ENCODE measurements at places on chromosomes 5 and 9.

- peak; percentile 48 for DNase-seq
Measured at GRCh38 chr9:69671879-69672595, at the start of gene APBA1. Gene APBA1 (minus strand): TSS chr9:69672371.

- no peak for DNase-seq
Measured at GRCh38 chr5:168140241-168140640, 151.2 kb upstream of the WWC1 start.

DNA sequence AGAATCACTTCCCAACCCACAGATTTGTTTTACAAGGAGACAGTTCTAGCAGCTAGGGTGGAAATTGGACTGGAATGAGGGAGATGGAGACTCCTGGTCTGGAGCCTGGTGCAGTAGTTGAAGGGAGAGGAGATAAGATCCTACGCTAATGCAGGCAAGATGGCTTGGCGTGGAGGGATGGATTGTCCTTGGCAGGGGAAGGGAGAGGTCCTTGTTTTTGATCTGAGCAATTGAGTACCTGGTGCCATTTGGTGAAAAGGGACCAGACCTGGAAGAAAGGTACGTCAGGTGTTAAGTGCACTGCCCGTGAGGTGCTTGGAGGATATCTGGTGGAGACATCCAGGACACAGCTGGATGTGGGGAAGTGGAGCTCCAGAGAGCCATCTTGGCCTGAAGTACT, 35.7 kb downstream of the ANGPTL2 start:
- no peak for DNase-seq

GRCh38 chr9:123998970-123999621, 12.5 kb upstream of the LHX2 start:
- DNase-seq: no peak

GRCh38 chr9:93340091-93340490, 111.4 kb upstream of the FAM120A start:
- no peak for DNase-seq

GRCh38 chr5:67752357-67752708, 463.2 kb upstream of the PIK3R1 start:
- DNase-seq: no peak

DNA sequence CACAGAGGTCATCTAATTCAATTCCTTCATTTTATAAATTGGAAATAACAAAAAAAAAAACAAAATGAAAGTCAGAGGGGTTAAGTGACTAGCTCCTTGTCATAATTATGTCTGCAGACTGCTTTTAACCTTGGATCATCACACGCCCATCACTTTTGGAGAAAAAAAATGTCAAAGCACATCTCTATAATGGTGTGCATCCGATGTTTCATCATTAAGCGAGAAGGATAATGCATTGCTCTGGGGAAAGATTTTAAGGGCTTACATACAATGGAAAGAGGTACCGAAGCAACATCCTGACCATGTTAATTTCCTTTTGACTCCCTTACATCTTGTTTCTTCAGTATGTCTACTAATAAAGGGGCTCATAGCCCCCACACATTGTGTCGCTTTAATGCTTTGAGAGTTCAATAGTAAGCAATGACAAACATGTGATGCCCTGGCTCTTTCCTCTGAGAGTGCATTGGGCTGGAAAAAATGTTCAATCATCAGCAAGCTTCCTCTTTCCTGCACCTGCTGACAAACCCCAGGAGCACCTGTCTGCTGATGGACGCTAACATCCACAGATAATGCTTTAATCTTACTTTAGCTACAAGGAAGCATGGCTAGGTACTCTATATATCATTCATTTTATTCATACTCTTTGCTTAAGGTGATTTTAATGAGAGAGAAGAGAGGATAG, 242.2 kb downstream of the SMARCA2 start:
- no peak for DNase-seq

DNA sequence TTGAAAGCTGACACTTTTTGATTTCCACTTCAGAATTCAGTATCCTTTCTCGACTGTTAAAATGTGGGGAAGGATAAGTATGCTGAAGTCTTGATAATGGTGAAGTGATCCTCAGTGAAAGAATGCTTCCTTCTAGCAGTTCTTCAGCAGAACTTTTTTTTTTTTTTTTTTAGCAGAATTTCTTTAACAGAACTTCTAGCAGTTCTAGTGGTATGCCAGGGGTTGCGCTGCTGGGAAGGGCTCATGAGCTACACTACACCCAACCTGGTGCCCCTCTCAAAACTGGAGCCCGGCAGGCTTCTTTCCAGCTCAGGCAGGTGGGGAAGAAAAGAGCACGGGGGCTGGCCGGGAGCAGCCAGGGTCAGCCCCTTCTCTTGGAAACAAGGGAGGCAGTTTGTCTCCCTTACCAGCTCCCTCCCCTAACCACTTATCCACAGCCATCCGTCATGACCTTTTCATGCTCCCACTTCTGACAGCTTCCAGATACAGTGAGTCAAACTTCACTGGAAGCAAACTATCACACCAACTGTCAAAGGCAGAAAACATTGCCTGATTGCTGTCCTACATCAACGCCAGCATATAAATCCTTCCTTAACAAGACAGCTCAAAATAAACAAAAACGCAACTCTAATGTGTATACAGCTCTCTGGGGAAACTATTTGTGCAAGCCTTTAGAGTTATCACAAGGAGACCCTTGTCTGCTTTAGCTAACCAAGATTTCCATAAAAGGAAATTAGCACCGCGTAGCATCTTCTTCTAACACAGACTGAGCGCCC, 211.5 kb downstream of the GAPVD1 start:
- no peak for DNase-seq

DNA sequence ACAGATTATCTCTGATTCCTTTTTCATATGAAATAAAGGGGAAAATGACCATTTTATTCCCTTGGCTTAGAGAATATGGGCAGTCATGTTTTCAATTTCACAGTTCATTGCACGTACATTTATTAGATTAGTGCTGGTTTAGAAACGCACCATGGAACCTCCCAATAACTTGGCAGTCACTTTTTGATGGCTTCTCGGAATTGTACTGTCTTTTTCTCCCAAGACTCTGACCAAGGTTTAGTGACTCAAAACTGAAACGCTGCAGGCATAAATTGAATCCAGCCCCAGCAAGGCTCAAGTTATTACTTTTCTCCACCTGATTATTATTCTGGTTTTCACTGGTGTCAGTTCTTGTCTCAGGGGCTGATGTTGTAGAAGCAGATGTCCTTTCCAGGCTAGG, 55.6 kb upstream of the EGFLAM start:
- DNase-seq: no peak

GRCh38 chr9:93614830-93615468, 38.6 kb downstream of the PHF2 start:
- DNase-seq: no peak

- no peak for DNase-seq
Measured at GRCh38 chr5:120955795-120956194, 491.7 kb downstream of the PRR16 start.

DNA sequence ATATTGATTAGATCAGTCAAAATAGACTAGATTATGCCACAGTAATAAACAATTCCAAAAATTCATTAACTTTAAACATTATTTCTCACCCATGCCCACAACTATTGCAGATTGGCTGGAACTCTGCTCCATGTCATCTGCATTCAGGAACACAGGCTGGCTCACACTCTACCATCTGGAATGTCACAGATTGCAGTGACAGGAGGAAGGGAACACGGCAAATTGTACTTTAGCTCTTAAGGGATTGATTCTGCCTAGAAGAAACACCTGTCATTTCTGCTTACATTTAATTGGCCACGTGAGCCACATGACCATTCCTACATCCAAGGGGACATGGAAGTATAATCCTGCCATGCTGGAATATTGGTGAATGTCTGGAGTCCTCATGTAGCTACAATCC, 54.4 kb downstream of the ATPSCKMT start:
- DNase-seq: no peak

- no peak for DNase-seq
Measured at GRCh38 chr9:111023128-111023527, 15.1 kb downstream of the LPAR1 start.

- no peak for DNase-seq
Measured at GRCh38 chr5:178547753-178548415, 42.3 kb downstream of the COL23A1 start.

GRCh38 chr9:107489144-107489673, 360 bp downstream of the KLF4 start:
- DNase-seq: no peak

DNA sequence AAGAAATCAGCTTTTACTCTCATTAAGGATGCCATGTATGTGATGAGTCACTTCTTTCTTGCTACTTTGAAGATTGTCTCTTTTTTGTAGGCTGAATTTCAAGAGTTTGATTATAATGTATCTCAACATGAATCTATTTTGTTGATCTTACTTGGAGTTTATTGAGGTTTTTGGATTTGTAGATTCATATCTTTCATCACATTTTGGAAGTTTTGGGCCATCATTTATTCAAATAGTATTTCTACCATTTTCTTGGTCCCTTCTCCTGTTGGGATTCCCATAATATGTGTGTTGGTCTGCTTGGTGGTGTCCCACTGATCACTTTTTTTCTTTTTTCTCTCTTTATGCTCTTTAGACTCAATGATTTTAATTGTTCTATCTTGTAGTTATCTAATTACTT, 116.3 kb downstream of the CNTLN start:
- no peak for DNase-seq

GRCh38 chr5:158756871-158757270, 342.8 kb downstream of the EBF1 start:
- no peak for DNase-seq

DNA sequence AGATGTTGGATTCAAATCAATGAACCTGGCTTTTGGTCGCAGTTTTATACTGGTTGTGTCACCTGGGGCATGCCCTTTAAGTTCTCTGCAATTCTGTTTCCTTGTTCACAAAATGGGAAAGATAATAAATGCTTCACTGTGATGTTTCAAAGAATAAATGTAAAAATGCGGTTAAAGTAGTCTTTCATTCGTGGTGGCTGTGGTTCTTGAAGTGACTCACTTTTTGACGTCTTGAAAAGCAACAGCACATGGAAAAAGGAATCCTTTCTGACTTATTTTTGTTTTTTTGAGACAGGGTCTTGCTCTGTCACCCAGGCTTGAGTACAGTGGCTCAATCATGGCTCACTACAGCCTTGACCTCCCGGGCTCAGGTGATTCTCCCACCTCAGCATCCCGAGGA, 88.4 kb upstream of the SLIT3 start:
- no peak for DNase-seq

- DNase-seq: no peak
Measured at GRCh38 chr5:172165465-172165864, 22.6 kb downstream of the STK10 start.

GRCh38 chr9:29394855-29395254, 1821.6 kb upstream of the C9orf72 start:
- no peak for DNase-seq

DNA sequence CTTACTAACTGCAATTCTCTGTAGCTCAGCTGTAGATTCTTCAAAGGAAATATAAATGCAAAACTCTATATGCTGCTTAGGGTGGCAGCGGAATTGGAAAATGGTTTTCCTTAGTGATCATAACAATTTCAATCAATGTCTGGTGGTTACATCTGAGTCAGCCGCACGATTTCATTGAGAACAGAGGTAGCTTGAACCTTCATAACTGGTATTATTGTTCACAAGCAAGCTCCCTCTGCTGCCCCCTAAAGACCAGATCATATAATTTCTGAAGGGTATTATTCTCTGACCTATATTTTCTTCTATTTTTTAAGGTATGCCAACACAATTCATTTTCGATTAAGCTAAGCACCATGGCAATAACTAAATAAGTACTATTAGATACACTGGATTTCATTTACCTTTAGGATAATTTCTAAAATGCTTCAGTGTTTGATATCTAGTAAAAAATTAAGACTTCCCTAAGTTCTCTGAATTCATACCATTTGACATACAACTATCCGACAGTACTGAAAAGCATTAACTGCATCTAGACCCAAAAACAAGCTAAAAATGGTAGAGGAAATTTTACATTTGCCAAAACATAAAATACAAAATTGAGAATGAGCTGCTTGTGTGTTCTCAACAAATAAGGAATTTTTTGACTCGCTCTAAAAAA, 181.1 kb upstream of the SPEF2 start:
- DNase-seq: no peak

GRCh38 chr9:4298255-4299004, 1.4 kb downstream of the GLIS3 start:
- DNase-seq: peak; percentile 42

DNA sequence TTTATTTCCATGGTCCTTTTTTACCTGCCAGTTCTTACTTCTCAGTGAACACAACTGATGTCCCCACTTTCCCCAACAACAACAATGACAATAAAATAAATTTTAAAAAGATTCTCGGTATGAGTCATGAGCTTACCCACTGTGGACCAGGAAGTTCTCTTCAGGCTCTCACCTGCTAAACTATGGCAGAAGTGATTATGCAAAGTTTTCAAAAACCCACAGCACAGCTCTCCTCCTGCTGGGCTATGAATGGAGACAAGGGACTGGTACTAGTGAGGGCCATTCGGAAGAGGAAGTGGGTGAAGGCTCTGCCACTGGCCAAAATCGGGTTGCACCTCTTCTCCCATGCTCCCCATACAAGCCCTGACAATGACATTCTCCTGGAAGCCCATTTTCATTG, 429.4 kb downstream of the PIK3R1 start:
- DNase-seq: no peak

GRCh38 chr5:172952034-172952511, 7.2 kb upstream of the RPL26L1 start:
- no peak for DNase-seq

- no peak for DNase-seq
Measured at GRCh38 chr9:114373960-114374730, 13.6 kb downstream of the AKNA start.

- no peak for DNase-seq
Measured at GRCh38 chr9:136625101-136626065, 37.3 kb upstream of the EGFL7 start.

DNA sequence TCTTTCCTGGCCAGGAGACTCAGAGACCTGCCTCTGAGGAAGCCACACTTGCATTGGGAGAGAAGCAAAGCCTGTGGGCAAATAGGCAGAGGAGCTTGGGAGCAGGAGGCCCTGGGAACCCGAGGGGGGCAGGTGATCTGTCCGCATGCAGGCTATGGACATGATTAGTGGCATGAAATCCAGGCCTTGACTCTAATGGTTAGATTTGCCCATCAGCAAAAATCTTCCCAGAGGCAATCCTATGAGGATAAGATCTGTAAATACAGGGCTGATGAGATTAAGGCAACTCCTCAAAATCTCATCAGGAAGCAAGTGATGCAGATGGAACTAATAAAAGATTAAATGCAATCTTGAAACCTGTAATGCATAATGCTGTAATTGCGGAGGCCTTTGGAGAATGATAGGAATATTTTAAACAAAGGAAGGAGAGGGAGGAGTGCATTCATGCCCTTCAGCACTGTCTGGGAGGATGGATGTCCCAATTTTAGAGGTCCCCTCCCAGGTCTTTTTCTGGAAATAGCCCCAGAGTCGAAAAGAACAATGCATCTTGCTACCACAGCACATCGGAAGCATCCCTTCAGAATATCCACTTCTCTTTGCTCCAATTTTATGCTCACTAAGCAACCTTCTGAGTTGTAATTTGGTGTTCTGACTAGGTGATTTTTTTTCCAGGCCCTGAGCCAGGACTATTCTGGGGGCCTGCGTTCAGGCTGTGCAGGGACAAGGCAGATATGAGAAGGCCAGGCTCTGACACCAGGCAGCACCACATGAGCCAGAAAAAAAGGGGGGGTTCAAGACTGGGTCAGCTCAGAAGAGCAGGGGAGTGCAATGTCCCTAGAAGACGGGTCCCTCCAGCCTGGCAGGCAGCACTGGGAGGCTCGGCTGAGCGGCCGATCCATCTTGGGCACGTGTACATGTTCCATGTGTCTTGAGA, 66.5 kb downstream of the MED10 start:
- no peak for DNase-seq

- DNase-seq: no peak
Measured at GRCh38 chr5:98364549-98364948, 408.9 kb upstream of the RGMB start.

Measured in stimulated activated CD4-positive, alpha-beta T cell treated with anti-CD3 and anti-CD28 coated beads, Interleukin-12 subunit alpha, Interleukin-12 subunit beta, amount 100 ng/mL, for 4 hours (primary cell).